ENCODE measurements at places on chromosomes 11 and 22.

- DNase-seq, result no peak
These were observed 609.7 kb downstream of the TBC1D22A start for GRCh38 chr22:47372111-47372581.

DNA sequence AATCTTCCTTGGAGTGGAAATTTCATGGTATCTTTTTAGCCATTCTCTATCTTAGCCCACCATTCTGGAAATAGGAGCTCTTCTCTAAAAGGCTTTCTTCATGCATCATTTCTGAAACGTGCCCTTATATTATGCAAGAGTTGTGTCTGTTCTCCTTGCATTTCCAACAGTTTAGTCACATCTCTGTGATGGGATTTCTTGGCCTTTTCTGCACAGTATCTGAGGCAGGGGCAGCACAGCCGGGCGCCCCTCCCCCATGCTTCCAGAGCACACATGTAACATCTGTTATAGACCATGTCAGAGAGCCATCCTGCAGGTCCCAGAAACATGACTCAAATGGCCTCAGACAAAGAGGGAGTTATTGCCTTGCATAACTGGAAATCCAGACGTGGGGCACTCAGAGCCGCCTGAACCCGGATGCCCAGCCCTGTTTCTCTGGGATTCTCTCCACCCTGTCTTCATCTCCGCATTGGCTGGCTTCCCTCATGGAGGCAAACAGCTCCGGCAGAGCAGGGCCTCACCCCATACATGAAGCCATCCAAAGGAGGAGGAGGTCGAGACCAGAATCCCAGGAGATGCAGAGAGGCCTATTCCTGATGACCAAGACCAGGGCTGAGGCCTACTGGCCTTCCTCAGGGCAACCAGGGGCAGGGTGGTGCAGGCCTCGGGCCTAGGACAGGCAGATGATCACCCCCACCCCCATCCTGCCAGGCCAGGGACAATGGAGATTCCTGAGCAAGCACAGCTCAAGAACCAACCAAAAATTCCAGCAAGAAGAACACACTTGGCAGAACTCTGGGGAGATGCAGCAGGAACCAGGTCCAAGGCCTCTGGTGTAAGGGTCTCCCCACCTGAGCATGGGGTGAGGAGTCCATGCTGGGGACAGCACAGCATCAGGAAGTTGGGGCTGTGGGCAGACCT lies 61.3 kb downstream of the IGLL5 start:
- no peak for DNase-seq

DNA sequence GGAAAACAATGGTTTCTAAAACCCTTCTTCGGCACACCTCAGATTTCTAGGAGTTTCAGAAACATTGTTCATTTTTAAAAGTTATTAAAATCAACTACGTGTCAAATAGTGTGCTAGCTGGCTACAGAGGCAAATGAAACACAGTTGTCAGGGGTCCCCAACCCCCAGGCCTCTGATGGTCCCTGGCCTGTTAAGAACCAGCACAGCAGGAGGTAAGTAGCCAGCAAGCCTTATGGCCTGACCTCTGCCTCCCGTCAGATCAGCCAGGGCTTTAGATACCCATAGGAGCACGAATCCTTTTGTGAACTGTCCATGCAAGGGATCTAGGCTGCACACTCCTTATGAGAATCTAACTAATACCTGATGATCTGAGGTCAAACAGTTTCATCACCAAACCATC lies 648.2 kb downstream of the FAM181B start:
- no peak for DNase-seq

DNA sequence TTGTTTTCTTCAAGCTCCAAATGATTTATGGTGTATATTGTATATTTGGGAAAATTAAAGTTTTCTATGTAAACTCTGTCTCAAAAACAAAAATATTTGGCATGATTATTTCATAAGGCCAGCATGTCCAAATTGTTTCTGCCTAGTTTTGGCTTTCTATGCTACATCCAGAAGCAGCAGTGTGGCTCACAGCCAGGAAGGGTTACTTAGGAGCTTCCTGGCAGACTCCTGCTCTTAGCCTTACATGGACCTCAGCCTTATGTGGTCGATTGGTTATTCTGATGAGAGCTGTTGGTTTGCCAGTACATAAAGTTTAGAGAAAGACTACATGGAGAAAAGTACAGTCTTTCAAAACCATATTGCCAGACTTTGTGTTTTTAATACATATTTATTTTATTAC lies 297.7 kb upstream of the FAT3 start:
- no peak for DNase-seq

DNA sequence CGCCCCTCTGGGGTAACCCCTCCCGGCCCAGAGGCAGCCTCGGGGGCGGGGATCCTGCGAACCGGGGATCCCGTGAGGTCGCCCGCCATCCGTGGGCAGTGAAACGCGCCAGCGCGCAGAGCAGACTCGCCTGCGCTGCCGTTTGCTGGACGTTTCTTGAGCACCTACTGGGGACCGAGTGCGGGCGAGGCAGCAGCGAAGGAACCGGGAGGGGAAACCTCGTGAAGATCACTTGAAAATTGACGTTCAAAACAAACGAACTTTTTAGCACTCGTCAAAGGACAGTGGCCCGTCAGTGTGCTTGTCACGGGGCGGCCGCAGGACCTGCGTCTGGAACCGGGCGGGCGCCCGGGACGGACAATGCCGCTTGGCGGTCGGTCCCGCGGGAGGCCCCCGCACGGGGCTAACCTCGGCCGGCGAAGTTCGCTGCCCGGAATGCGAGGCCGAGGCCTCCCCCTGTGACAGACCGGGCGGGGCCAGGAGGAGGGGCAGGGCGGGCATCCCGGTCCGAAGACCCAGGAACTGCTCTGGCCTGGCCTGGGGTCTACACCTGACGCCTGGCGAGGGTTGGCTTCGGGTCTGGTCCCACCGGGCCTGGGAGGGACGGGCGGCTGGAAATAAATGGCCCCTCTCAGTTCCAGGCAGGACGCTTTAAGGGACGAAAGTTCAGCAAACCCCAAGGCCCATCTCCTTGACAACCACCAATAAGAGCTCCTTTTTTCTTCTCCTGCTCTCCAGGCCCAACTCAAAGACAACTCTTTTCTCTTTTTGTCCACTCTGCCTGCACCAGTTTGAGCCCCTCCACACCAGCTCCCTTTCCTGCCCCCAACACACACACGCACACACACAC lies 723 bp upstream of the SCUBE1 start:
- no peak for DNase-seq

GRCh38 chr11:134342572-134343340 lies 11.0 kb downstream of the GLB1L2 start:
- no peak for DNase-seq

GRCh38 chr22:30143265-30143664 lies 63.0 kb downstream of the HORMAD2 start:
- DNase-seq, result no peak

- no peak for DNase-seq
These were observed 33.5 kb upstream of the RAB30 start for GRCh38 chr11:83105168-83105567.

DNA sequence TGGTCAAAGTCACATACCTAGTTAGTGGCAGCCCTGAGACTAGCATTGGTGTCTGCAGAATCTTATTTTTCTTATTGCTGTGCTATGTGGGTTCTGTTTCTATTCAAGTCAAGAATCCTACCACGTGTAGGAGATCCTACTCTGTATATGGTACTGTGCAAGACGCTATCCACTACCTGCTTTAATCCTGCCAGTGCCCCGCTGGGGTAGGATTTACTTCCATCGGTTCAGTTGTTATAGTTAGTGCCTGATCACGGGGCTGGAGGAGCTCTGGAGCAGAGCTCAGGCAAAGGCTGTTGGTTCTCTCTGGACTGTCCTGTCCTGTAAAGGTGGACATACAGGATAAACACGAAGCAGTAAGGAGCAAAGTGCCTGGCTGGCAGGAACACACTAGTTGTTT lies 167.9 kb downstream of the NTM start:
- no peak for DNase-seq

DNA sequence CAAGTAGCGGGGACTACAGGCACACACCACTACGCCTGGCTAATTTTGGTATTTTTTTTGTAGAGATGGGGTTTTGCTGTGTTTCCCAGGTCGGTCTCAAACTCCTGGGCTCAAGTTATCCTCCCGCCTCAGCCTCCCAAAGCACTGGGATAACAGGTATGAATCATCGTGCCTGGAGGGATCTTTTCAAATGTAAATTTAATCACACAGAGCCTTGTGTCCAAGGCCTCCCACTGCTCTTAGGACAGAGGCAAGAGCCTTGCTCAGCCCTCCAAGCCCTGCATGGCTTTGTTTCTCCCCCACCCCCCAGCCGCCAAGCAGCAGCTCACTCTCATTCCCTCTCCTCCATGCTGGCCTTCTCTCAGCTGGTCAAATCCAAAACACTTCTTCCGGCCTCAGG lies 75.3 kb upstream of the CREB3L1 start:
- DNase-seq, result no peak
